HepG2 (cell line): ENCODE measurements at places on chromosomes 5 and 9. TPM values are rescaled to one million over a fixed set of nuclear protein-coding genes. Genes with fewer than 3 reads are reported as not detected.

- no peak for DNase-seq
Measured at GRCh38 chr9:132456241-132456640, 46.2 kb downstream of the CFAP77 start.

The CTXN3 gene
- not detected in 2 replicates for polyA plus RNA-seq

GRCh38 chr5:169074839-169075238 is 226.1 kb downstream of the SLIT3 start:
- DNase-seq: no peak

The GABRA1 gene
- not detected in 2 replicates for polyA plus RNA-seq

DNA sequence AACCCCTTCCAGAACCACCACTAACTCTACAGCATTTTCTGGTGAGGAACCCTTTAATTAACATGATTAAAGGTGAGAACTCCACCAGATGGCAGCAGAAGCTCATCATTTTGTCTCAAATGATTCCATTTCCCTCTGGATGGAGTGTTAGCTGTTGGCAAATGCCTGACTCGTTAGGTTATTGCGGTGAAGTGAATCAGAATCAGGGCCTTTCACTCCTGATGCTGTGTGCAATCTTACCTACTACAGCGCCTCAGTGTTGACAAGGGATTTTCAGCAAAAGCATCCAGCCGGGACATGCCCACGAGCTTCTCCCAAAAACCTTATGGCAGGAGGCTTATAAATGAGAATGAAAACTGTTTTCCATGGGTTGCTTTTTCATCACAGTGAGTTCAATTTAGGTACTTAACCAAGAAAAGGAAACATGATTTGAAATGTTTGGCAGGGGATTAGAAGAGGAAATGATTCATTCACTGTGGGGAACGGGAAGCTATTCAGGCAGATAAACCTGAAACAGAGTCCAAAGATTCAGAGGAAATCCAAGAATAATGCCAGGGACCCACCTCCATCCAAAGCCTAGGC is 48.0 kb upstream of the CAST start:
- peak; percentile 68 for DNase-seq

GRCh38 chr9:86997156-86997555 is 49.9 kb upstream of the GAS1 start:
- no peak for DNase-seq

GRCh38 chr9:98896632-98897031 is 47.1 kb upstream of the COL15A1 start:
- no peak for DNase-seq

- no peak for DNase-seq
Measured at GRCh38 chr5:61267116-61267515, 64.9 kb upstream of the ZSWIM6 start.
